ENCODE measurements at places on chromosomes 13 and 19.

DNA sequence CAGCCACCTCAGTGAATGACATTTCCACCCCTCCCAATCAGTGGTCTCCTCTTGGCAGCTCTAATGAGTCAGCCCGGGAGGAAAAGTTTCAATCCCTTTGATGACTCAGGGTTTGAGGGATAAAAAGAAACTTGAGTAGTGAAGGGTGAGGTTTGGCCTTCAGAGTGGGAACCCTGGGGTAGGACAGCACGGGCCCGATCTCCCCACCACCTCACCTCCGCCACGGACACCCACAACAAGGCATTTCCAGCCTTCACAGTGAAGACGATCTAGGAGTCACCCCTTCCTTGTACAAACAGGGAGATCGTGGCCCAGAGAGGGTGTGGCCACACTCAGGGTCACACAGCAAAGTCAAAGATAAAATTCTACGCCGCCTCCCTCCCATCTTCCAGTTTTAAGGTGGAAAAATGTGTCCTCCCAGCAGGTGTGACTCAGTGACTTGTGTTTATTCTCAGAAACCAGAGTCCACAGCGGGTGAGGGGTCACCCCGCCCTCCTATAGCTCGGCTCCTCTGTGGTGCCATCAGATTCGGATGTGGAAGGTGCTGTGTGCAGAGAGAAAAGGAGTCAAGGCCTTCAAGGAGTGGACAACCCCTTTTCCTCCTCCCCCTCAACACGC, 12.3 kb downstream of the CIB3 start:
- DNase-seq: no peak

DNA sequence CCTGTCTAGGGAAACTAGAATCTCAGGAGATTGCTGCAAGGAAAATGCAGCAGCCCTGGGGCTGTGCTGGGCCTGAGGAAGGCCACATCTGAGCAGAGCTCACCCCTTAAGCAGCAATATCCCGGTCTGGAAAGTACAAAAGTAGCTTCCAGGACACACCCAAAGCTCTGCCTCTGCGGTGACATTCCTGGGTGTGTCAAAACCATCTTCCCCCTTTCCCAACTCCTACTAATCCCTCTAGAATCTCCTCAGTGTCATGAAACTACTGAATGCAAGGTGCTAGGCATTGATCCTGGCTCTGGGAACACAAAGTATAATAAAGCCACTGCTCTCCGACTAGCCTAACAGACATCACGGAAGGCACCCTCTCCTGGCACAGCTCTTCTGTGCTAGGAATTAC, 5.0 kb downstream of the PBX4 start:
- DNase-seq: no peak

DNA sequence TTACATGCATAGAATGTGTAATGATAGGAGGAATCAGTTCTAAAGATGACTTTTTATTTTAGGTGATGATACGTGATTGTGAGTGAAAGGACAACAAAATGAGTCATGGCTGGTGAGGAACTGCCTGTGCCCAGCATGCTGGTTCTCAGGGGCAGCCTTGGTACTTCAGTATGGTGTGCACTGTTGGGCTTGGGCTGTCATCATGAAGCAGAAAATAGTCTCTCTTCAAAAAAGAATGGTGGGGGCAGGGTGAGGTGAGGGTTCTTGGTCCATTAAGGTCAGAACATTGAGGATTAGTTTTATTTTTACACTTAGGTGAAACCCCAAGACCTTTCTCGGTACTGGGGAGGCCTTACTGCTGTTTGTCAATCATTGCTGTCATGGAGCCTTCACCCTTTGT, 309.5 kb downstream of the MTUS2 start:
- DNase-seq: no peak

- peak; percentile 51 for DNase-seq
Observed at GRCh38 chr19:16338470-16339360, 14.1 kb downstream of the KLF2 start.

DNA sequence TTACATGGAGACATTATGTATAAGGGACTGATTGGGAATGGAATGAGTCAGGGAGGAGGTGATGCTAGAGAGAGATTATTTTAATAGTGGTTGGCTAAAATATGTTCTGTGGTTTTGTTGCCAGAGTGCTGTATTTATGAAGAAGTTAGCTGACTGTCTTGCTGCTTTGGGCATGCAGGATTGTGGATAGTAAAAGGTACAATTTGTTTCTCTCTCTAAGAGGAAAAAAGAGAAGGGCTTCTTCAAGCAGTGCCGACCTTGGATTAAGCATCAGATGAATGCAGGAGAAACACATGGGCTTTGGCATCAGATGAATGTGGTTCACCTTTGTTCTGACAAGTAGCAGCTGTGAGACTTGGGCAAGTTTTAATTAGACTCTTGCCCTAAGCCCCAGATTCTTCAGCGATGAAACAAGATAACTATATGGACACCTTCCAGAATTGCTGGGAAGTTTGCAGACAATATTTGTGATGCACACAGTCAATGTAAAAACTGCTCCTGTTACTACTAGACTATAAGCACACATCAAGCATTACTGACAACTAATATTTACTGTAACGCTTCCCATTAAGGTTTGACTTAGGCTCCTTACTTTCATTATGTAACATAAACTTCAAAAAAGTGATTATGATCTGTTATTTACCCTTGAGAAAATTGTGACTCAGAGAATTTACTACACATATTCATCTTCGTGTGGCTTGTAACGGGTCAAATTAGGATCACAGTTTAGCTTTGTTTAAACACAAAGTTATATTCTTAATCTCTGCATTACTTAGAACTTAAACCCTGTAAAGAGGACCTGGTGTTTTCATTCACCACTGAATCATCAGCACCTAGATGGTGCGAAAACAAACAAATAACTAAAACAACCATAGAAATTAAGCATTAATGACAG, 824.0 kb downstream of the PCDH9 start:
- no peak for DNase-seq

- DNase-seq: no peak
Observed at GRCh38 chr13:49602005-49602404, 16.6 kb upstream of the RCBTB1 start.

DNA sequence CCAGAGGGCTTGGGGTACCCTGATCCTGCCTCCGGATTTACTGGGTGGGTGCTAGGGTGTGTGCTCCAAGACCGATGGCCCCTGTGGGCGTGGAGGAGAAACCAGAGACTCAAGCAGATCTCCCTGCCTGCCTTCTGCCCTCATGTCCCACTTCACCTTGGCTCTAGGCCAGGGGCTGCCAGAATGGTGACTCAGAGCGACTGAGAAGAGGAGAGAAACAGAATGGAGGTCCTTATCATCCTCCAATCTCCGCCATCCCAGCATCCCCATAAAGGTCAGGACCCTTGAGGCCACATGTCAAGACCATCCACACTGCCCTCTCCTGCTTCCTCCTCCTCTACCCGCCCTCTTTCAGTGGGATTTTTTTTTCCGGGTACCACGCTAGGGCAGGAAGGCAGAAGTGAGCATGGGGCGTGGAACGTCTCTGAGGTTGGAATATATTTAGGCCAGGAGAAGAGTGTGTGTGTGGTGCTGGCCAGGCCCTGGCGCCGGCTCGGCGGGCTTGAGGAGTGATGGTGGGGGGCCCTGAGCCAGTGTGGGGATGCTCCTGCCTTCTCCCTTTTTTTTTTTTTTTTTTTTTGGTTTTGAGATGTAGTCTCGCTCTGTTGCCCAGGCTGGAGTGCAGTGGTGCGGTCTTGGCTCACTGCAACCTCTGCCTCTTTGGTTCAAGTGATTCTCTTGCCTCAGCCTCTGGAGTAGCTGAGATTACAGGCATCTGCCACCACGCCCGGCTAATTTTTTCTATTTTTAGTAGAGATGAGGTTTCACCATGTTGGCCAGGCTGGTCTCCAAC, 22.3 kb downstream of the IER2 start:
- DNase-seq: peak; percentile 41

DNA sequence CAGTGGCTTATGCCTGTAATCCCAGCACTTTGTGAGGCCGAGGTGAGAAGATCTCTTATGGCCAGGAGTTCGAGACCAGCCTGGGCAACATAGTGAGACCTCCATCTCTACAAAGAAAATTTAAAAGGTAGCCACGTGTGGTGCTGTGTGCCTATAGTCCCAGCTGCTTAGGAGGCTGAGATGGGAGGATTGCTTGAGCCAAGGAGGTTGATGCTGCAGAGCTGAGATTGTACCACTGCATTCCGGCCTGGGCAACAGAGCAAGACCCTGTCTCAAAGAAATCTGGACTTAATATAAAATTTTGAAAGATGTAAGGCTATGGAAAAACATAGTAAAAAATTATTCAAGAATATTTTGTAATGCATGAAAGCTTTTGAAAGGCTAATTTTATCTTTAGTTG, 65.3 kb upstream of the RNF113B start:
- DNase-seq: no peak

DNA sequence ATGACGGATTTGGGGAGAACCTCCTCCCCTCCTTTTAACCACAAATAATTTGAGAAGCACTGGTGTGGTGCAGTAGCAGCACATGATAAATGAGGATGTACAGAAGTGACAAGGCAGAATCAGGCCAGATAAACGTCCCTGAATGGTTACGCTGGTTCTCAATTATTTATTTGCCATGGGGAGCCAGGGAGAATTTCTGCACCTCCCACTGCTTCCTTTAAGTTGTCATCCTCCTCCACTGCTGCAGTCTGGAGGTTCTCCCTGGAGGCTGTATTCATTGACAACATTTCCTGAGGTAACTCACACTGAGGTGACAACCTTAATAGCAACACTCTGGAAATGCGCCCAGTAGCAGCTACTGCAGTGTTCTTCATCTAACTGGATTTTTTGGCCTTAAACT, 308.9 kb upstream of the SLITRK1 start:
- DNase-seq: no peak

GRCh38 chr13:63184693-63185092, 1769.0 kb upstream of the PCDH20 start:
- DNase-seq: no peak

- DNase-seq: no peak
Observed at GRCh38 chr13:25819856-25820530, 231.8 kb downstream of the SHISA2 start.
